ENCODE measurements at places on chromosomes 1 and 21. TPM values are rescaled to one million over a fixed set of nuclear protein-coding genes. Genes with fewer than 3 reads are reported as not detected.

TMEM53 gene
- total RNA-seq: 6.0 TPM

AMPD1 gene
- 0.10 TPM for total RNA-seq

TSHB gene
- not detected for total RNA-seq

CD1E gene
- not detected for total RNA-seq

UBE2U gene
- total RNA-seq: not detected

IL10 gene
- not detected for total RNA-seq
